ENCODE measurements at places on chromosomes 7 and 10.

- no peak for DNase-seq
These were observed 468.0 kb downstream of the MAGI2 start for GRCh38 chr7:78985509-78985908.

DNA sequence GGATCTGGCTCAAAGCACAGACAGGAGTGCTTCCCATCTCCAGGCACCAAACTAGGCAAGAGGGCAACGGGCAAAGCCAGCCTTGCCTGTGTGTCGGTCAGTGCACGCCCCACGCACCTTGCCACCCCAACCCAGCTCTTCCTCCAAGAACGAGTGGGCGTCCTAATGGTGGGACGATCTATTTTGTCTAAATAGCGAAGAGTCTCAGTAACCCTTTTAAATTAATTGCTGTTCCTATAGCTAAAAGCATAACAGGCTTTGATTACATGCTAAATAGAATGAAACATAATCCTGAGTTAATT, 12.2 kb downstream of the EN2 start:
- no peak for DNase-seq

GRCh38 chr7:99791021-99791420, 7.0 kb upstream of the CYP3A4 start:
- DNase-seq = no peak

GRCh38 chr7:34544621-34545020, 113.4 kb upstream of the NPSR1 start:
- no peak for DNase-seq

- DNase-seq = no peak
These were observed 14.1 kb downstream of the SLC18A2 start for GRCh38 chr10:117254774-117255735.

DNA sequence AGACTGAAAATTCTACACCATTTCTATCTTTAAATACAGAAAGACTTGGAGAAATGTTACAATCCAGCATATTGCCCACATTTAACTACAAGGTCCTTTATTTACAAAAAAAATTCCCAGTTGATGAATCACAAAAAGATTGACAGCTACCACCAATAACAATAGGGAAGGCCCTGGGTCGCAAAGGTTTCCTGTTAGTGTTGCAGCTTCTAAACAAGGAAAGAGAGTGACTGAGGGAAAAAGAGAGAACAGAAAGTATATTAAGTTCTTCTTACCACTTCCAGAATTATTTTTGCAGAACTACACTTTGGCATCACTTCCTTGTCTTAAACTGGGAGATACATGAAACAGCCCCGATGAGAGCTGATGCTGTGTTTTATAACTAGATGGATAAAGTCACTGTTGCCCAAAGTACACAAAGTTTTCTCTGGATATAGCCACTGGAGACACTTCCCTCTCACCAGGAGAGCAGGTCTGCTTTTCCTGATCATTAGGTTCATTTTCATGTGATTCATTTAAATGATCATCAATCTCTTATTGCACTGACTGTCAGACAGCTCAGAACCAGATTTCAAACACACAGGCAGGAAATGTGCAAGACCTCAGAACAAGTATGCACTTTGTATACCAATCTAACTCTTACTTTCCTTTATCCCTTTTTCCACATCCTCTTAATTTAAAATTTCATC, 57.0 kb downstream of the SHTN1 start:
- no peak for DNase-seq

- DNase-seq = no peak
These were observed 263.0 kb upstream of the BMPER start for GRCh38 chr7:33642312-33642711.

GRCh38 chr10:24726626-24727025, 2.9 kb upstream of the ARHGAP21 start:
- no peak for DNase-seq

- peak; percentile 83 for DNase-seq
These were observed 272.8 kb upstream of the IMMP2L start for GRCh38 chr7:111835066-111835465.

- DNase-seq = no peak
These were observed 107.0 kb upstream of the BTBD16 start for GRCh38 chr10:122164023-122164601.

DNA sequence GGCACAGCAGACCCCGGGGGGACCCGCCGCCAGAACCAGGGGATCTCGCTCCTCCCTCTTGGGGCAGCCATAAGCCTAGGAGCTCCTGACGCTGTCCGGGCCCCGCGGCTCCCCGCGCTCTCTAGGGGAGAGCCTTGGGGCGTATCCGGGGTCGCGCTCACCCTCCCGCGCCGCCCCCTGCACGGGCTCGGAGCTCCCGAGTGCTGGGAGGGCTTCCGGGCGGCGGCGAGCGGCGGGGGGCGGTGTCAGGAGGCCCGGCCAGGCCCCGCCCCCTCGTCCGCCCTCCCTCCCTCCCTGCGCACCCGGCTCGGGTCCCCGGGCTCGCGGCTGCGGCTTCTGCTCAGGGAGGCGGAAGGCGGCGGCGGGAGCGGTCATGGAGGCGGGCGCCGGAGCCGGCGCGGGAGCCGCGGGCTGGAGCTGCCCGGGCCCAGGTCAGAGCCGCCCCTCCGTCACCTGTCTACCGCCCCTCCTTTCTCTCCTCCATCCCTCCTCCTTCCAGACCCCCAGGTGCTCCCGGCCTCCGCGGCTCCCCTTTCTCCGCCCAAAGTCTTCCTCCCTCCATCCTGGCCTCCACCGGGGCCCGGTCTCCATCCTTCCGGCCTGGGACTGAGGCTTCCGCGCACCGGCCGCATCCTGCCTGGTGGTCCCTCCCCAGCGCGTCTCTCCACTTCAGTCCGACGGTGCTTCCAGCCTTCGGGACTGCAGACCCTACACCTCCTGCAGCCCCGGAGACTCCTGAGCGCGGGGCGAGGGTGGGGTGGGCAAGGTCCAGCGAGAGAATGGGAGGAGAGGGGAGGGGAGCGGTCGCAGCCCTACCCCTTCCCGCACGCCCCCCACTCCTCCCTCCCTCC, at the start of gene CCDC136:
Gene CCDC136, plus strand, starts transcription at position 848 of the 851 bp plus-strand sequence. CDS start 444 bp downstream, outside the sequence.
- DNase-seq = no peak

GRCh38 chr10:103168438-103168837, 24.6 kb downstream of the NT5C2 start:
- no peak for DNase-seq

GRCh38 chr7:140657891-140658290, 14.9 kb upstream of the ADCK2 start:
- DNase-seq = no peak
